Activated naive CD8-positive, alpha-beta T cell treated with anti-CD3 and anti-CD28 coated beads for 36 hours (primary cell): ENCODE measurements at places on chromosomes 13 and 19. TPM values are rescaled to one million over a fixed set of nuclear protein-coding genes. Genes with fewer than 3 reads are reported as not detected.

GRCh38 chr19:39811064-39811463 lies 22.9 kb downstream of the DYRK1B start:
- DNase-seq: no peak

GRCh38 chr19:18122424-18122823 lies 24.8 kb downstream of the MAST3 start:
- DNase-seq: no peak

- no peak for DNase-seq
Observed at GRCh38 chr19:52219611-52220010, 29.8 kb downstream of the PPP2R1A start.

DNA sequence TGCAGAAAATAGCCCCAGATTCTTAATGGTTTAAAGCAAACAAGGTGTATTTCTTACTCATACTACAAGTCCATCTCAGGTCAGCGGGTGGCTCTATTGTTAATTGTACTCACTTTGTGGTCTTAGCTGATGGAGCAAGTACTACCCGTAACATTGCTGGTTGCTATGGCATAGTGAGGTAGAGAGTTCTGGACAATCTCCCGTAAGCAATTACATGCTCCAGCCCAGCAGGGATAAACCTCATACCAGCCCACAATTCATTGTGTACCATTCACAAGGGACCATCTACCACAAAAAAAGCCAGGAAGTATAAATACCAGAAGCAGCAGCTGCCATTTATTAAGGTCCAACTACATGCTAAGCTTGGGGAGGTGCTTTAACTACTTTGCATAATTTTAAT lies 167.1 kb downstream of the PCDH9 start:
- no peak for DNase-seq

GRCh38 chr13:27353166-27353583 lies 71.2 kb upstream of the GTF3A start:
- no peak for DNase-seq

DNA sequence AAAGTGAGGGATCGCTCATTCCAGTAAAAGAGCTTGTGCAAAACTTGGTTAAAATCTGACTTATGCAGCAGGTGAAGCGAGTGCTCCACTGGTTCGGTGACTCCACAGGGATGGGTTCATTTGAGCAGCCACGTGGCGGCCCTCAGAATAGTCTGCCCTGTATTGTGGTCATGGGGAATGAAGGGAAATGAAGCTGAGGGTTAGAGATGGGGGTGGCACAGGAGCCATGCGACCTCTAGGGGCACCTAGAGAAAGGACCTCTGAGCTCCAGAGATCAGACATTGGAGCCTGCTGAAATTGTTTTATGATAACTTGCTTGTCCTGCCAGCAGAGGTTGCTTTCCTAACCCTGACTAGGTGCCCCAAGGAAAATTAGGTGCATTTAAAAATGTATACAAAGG lies 26.6 kb downstream of the CBY2 start:
- DNase-seq: no peak

DNA sequence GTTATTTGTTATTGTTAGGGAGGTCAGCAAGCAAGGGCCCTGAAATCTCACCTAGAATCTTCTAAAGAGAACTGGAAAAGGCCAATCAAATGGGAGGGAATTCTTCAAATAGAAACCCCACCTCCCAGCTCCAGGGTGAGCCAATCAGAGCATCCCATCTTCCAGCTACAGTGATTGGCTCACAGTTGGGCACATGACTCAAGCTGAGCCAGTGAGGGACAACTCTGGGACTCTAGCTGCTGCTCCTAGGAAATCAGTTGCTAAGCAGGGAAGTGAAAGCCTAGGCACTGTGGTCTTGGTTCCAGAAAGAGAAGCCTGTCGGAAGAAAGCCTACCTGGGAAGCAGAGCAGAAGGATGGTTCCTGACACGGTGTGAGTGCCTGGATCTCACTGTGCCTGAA lies 13.4 kb downstream of the TM6SF2 start:
- DNase-seq: no peak

GRCh38 chr13:26929971-26930730 lies 169.6 kb upstream of the GPR12 start:
- DNase-seq: peak; percentile 65

- DNase-seq: no peak
Observed at GRCh38 chr19:32458500-32459123, 53.0 kb downstream of the DPY19L3 start.

GRCh38 chr19:48443256-48443655 lies 2.5 kb upstream of the GRWD1 start:
- no peak for DNase-seq

PGLYRP2 gene
- not detected for total RNA-seq

NLRP11 gene
- total RNA-seq: 0.19 TPM

- DNase-seq: no peak
Observed at GRCh38 chr13:113474179-113474578, 16.3 kb downstream of the DCUN1D2 start.

ZNF429 gene
- total RNA-seq: 6.7 TPM

- DNase-seq: peak; percentile 99
Observed at GRCh38 chr19:50804420-50805272, 14.4 kb downstream of the ACP4 start.

NCAN gene
- total RNA-seq: not detected

DNA sequence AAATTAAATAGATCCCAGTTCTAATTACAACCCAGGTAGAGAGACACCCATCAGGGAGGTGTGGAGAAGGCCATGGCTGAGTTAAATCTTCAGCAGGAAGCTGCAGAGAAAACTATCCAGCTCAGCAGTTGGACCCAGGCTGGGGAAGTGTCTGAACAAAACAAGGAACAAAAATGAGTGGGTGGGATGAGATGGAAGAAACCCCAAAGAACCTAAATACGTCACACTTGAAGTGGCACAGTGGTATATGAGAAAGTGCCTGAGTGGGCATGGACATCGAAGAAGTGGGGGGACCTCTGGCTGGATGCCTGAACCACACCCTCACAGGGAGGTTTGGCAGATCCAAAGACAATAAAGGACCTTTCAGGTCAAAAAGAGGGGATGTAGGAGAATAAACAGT lies 3.5 kb upstream of the EPHX3 start:
- DNase-seq: no peak

DNA sequence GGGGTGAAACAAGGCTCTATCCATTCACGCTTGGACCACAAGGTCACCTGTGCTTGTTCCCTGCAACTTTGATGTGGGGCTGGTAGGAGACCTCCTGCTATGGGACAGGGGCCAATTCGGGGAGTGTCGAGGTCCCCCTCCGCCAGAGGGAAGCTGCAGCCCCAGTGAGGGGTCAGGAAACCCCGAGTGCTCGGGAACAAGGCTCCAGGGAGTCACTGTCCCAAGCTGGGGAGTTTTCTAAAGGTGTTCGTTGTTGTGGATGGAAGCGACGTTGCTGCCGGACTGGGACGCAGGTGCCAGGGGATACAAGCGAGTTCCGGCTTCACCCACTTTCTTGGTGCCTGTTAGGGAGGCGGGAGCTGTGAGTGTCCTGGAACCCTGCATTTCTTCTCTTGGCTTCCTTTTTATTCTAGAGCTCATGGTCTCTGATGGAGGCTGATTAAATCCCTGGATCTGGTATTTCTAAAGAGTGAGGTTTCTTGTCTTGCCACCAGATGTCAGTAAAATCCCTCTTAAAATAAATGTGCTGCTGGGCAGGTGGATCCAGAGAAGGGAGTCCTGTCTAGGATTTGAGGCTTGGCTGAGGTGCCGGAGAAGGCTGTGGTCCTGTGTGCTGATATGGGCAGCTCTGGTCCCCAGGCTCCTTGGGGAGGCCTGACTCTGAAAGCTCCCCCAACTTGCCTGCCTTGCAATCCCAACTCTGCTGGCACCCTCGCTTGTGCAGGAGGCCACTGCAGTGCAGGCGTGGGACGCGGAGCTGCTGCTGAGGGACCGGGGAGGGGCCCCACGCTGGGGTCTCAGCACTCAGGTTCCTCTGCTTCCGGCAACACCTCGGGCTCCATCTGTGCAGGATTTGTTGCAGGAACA lies 153.9 kb downstream of the TEX29 start:
- no peak for DNase-seq

DNA sequence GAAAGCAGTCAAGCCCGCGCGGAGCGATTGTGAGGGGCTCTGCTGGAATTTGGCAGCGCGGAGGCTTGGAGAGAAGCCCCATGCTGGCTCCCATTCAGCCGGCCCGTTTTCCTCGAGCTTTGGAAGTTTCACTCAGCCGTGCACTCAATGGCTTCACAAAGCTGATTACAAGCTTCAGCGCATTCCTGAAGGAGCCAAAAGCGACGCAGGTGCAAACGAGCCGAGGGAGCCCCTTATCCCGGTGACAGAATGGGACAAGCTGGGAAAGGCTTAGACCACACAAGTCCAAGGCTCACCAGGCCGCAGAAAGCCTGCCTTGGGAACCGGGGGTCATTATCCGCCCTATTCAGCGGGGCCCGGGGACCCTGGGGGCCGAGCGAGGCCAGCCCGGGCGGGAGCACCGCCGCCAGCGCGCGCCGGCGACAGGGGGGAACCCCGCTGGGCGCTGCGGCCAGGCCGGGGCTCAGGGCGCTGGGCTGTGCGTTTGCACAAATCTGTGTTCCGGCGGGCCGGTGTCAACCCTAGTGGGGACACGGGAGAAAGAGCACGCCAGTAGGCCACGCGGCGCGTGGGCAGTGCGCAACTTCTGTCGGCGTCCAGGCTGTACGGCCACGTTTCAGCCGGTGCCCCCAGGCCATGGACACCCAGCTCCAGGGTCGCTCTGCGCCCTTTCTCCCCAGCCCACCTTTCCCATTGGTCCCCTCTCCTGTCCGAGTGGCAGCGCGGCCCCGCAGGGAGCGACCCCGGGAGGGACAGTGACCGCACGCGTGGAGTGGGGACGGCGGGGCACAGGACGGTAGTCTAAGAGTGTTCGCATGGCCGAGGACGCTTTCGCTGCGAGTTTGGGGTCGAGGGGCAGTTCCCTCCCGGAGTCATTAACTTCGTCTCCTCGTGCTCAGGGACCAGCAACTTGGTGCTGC lies 37.3 kb downstream of the SOX1 start:
- no peak for DNase-seq

DNA sequence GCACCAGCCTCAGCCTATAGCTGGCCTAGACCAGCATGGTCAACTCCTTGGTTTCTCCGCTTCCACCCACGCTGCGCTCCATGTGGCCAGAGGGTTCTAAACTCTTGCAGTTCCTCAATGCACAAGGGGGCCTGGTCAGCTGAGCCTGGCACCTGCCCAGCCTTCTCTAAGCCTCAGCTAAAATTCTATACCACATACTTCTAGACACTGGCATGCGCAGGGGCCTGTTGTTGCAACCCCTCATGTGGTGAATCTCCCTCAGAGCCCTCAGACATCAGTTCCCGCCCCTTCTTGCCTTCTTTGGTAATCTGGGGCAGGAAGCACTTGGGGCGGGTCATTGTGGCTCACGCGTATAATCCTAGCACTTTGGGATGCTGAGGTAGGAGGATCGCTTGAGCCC lies 19.7 kb upstream of the LDLR start:
- DNase-seq: no peak

GGN gene
- not detected for total RNA-seq

SRRM5 gene
- total RNA-seq: 0.54 TPM

- no peak for DNase-seq
Observed at GRCh38 chr19:39845584-39845932, 621 bp downstream of the FBL start.

- no peak for DNase-seq
Observed at GRCh38 chr19:13633522-13633922, 127.2 kb upstream of the CACNA1A start.

GRCh38 chr19:1445932-1446712 lies 3.8 kb upstream of the APC2 start:
- peak; percentile 43 for DNase-seq

DNA sequence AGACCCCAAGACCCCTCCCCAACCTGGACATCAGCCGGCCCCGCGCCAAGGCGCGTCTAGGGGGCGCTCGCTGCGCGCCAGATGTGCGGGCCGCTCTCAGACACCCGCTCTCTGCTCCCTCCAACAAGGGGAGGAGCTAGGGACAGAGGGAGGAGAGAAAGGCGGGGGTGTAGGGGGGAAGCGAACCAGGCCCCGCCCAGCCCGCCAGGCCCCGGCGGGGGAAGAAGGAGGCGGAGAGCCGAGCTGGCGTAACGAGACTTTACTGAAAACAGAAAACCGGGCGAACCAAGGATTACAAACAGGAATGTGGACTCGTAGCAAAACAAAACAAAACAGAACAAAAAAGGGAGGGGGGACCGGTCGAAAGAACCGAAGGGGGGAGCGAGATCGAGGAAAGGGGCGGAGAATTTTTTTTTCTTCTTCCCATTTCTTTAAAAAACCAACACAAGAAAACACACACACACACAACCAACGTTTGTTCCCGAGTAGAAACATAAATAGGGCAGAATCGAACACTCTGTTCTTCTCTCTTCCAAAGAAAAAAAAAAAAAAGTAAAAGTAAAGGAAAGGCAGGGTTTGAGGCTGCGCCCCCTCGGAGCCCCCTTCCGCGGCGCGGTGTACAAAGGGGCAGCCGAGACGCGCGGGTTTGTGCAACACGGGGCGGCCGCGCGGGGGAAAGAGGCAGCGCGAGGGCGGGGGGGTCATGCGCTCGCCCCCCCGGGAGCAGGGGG lies 1.7 kb downstream of the JUND start:
- peak; percentile 92 for DNase-seq

DNA sequence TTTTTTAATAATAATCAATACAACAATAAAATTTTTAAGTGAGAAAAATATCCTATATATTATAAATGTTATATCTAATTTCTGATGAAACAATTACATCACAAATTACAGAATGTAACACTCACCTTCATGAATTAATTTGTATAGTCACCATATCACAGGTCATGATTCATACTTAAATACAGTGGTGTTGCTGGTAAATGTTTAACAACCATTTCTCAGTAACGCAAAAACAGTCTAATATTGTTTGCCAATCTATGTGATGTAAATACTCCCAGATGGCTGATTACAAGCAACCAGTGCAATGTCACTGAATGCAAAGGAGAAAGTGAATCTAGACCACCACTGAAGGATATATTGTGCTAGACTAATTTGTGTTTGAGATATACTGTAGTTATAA lies 97.5 kb downstream of the DIAPH3 start:
- DNase-seq: no peak

ICAM4 gene
- 0.38 TPM for total RNA-seq

PINLYP gene
- total RNA-seq: 14.3 TPM

ADGRE1 gene
- total RNA-seq: 1.3 TPM

- DNase-seq: peak; percentile 56
Observed at GRCh38 chr19:16571822-16572331, 338 bp downstream of the SLC35E1 start.

DNA sequence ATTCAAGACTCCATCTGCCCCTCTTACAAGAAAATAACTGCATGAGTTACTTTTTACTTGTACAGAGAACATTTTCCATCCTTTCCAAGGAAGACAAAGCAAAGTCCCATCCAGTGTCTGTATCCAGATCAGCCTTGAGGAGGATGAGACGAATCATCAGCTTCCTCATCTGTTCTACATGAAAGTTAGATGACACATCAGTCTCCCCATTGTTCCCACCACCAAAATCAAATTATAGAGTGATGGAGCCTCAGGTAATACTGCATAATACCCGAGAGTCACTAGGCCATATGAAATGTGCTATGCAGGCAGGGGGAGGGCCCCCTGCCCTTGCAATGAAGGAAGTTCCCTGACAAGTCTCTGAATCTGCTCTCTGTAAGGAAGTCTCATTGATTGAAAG lies 1244.6 kb upstream of the SLC10A2 start:
- no peak for DNase-seq

MISP gene
- total RNA-seq: not detected
